Uterus (tissue), 4 donors: ENCODE measurements at places on chromosomes 6 and 20. TPM values are rescaled to one million over a fixed set of nuclear protein-coding genes. Genes with fewer than 3 reads are reported as not detected.

- no peak for DNase-seq
These were observed 220.4 kb upstream of the JARID2 start for GRCh38 chr6:15025446-15025845.

DNA sequence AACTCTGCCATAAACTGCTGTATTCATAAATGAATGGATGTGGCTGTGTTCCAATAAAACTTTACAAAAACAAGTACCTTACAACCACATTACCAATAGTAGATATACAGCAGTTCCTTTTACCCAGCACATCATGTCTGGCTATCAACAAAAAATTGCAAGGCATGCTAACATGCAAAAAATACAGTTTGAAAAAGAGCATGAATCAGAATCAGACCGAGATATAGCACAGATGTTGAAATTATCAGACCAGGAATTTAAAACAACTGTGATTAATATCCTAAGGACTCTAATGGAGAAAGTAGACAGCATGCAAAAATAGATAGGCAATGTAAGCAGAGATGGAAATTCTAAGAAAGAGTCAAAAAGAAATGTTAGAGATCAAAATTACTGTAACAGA, 8.4 kb upstream of the NUS1 start:
- DNase-seq: no peak

GRCh38 chr20:49936153-49937026, at the start of gene RNF114:
TSS of gene RNF114 (plus strand) at chr20:49936397. CDS start at chr20:49936413, 16 bp downstream.
- DNase-seq: peak; percentile 91

DNA sequence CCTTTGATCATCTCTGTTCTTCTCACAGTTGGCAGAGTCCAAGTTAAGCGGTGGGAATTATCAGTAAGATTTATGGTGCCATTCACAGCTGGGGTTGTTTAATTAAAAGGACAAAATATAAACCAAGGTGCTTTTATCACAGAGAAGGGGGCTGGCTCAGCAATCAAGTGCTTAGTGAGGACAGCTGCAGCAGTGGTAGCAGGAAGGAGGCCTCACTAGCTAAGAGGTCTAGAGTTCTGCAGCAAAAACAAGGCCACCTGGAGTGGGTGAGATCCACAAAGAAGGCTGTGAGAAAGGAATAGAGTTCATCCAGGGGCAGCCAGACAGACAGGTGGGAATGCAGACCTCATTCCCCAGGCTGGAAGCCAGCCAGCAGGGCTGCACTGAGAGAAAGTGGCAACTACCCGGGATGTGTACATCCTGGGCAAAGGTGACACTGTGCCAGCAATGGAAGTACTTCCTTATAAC, 37.1 kb downstream of the PIGU start:
- no peak for DNase-seq

GRCh38 chr20:50464026-50464724, 46.0 kb upstream of the PTPN1 start:
- peak; percentile 71 for DNase-seq

MAK gene
- not detected for total RNA-seq

GGTLC1 gene
- not detected for total RNA-seq

TRIM15 gene
- not detected for total RNA-seq

GRCh38 chr6:42339991-42340401, 111.7 kb downstream of the TRERF1 start:
- no peak for DNase-seq

- DNase-seq: no peak
These were observed 435 bp downstream of the ZSWIM3 start for GRCh38 chr20:45857882-45858216.

DNA sequence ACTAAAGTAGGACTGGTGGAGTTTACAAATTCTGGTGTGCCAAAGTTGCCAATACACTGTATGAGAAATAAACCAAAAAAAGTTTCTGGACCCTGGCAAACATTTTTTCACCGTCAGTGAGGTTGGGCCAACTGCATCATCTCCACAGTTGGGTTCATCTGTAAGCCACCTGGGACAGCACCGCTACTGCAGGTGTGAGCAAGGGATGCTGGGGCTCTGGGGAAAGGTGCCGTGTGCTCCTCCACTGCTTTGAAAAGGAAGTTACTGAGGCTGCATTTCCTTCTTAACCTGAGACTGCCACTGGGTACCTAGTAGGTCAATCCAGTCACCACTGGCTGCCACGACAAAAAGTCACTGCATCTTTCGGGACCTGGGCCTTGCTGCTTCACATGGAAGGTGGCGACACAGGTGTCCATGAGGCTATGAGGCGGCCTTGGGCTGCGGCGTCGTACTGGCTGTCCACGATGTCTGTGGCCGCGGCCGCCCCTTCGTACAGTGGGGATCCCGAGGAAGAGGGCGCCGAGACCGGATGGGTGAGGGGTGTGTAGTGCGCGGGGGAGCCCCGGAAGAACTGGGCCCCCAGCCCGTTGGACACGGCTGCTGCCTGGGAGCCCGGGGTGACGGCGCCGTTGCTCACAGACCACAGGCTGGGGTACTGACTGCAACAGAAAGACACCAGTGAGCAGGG, 9.6 kb downstream of the TBXT start:
- DNase-seq: no peak

MTRF1L gene
- 12.8 TPM for total RNA-seq

DNA sequence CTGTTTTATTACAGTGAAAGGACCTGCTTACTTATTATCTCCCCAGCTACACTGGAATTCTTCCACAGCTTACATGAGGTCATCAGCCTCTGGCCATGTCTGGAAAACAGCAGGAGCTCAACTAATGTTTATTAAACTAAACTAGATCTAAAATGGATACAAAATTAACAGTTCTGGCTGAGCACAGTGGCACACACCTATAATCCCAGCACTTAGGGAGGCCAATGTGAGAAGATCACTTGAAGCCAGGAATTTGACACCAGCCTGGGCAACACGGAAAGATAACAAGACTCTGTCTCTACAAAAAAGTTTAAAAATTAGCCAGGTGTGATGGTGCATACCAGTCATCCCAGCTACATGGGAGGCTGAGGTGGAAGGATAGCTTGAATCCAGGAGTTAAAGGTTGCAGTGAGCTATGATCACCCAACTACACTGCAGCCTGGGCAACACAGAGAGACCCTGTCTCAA, 220.8 kb upstream of the MARCKS start:
- no peak for DNase-seq

GRCh38 chr6:39128832-39129231, 13.8 kb upstream of the SAYSD1 start:
- DNase-seq: no peak

NUDT3 gene
- total RNA-seq: 15.6 TPM

DNA sequence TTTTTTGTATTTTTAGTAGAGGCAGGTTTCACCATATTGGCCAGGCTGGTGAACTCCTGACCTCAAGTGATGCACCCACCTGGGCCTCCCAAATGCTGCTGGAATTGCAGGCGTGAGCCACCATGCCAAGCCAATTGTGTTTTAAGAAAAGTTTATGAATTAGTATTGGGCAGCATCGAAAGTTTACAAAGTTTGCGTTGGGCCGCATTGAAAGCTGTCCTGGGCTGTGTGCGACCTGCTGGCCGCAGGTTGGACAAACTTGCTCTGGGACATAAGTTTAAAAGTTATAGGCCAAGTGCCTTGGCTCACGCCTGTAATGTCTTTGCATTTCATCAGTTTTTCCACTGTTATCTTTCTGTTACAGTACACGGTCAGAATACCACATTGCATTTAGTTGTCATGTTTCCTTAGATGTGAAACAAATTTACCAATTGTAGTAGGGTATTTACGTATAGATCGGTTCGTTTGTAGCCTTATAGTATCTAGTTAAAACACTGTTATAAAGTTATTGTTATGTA, 39.5 kb downstream of the ASXL1 start:
- no peak for DNase-seq

- no peak for DNase-seq
These were observed 38.3 kb downstream of the ADGRG6 start for GRCh38 chr6:142339968-142340658.

USP49 gene
- total RNA-seq: 2.3 TPM

GRCh38 chr6:12749531-12750379, 33.2 kb downstream of the PHACTR1 start:
- no peak for DNase-seq

IL22RA2 gene
- total RNA-seq: not detected

HLA-F gene
- 133 TPM for total RNA-seq

GRCh38 chr6:6008648-6009421, 2.1 kb upstream of the NRN1 start:
- peak; percentile 44 for DNase-seq

GRCh38 chr20:19025430-19026120, 186.9 kb upstream of the SLC24A3 start:
- DNase-seq: no peak

GRCh38 chr20:17666481-17666880, 15.6 kb downstream of the RRBP1 start:
- no peak for DNase-seq

- DNase-seq: no peak
These were observed 394.4 kb downstream of the CDH26 start for GRCh38 chr20:60352596-60352995.

DNA sequence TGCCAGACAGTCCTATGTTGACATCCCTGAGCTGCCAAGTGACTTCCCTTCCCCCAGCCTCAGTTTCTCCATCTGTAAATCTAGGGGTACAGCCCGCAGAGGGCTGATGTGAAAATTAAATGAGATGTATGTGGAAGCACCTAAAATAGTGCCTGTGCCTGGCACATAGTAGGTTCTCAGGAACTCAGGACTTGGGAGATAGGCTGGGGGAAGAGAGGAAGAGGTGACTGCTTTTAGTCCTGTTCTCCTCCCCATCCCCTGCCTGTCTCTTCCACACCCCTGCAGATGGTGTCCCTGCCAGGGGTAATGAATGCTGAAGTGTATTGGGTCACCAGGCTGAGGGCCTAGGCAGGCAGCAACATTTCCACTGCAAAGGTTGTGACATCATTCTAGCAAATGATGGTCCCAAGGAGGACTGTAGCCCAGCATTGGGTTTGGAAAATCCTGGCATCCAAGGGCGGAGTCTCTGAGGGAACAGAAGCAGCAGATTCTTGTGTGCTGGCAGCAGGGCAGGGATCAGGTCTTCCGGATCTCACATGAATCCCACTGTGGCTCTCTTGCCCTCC, 1.8 kb downstream of the SNPH start:
- no peak for DNase-seq

DNA sequence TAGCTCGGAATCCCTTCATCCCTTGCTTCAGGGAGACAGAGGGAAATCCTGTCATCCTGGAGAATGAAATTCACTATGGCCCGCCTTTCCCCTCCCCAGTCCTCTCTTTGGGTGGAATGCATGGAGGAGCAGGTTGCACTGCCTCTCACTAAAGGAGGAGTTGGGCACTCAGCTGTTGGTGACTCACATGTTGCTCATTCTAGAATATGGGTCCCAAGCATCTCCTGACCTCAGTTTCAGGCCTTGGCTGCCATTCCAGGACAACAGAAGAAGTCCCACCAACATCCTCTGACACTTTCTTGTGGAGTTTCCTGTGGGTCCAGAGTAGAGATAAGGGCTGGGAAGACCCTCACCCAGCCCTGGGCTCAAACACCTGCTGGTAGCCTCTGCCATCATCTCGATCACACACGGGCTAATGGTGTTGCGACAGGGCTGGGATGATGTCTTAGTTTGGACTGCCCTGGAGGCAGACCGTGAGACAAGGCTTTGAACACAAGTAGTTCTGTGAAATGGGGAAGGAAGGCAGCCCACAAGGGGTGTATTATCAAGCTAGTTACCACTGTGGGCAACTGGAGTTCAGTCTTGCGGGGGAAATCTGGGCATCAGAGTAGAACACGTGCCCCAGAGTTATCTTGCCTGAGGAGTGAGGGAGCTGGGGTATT, 52.4 kb upstream of the RNF24 start:
- no peak for DNase-seq

DNA sequence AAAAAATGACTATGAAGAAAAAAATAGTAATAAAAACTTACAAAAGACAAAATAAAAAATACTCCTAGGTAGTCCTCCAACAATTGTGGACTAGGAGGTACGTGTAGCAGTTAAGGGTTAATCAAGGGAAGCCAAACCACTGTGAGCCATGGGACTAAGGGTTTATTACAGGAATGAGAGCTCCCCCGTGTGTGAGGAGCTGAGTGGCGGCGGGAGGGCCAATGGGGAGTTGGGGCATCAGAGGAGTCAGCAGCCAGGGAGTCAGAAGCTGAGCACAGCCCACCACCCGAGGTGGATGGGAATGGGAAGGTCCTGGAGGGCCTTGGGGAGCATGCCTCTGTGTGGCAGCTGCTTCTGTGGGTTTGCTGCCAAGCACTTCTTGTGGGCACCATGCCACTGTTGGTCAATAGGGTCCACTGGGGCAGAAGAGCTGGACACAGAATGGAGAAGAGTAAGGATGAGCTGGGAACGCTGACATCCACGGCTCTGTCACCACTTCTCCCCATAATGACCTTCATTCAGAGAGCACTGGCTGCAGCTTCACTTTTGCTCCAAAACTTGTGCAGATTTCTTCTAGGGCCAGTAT, 373.3 kb downstream of the CDKAL1 start:
- DNase-seq: no peak

MATN4 gene
- total RNA-seq: not detected

DNA sequence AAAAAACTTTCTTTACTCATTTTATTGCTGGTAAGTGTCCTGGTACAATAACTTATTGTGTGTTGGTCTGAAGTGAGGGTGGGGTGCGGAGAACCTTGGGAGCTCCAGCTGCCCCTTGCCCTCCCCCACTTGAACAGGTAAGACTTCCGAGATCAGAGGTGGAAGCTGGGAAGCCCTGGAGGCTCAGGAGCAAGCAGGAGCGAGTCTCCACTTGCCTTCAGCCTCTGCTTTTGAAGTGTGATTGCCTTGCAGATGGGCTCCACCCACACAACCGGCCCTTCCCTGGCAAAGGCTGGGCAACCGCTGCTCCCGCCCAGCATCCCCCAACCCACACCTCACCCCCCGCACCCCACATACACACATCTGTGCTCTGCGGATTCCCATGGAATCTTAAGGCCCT, 179.6 kb downstream of the TFAP2C start:
- DNase-seq: no peak

GRCh38 chr20:31515072-31515774, 981 bp downstream of the HM13 start:
- no peak for DNase-seq

- DNase-seq: no peak
These were observed 56.9 kb downstream of the BCAS1 start for GRCh38 chr20:54013471-54013870.
